Right cardiac atrium (tissue), 5 donors: ENCODE measurements at places on chromosomes 11 and 22. TPM values are rescaled to one million over a fixed set of nuclear protein-coding genes. Genes with fewer than 3 reads are reported as not detected.

C22orf23 gene
- polyA plus RNA-seq: 0.54 TPM

CNTF gene
- polyA plus RNA-seq: 0.59 TPM

CEP126 gene
- 3.1 TPM for polyA plus RNA-seq

PRAME gene
- 0.05 TPM for polyA plus RNA-seq

MED17 gene
- 14.7 TPM for polyA plus RNA-seq

MOGAT2 gene
- 0.11 TPM for polyA plus RNA-seq

SAA1 gene
- polyA plus RNA-seq: 106 TPM

GLB1L2 gene
- polyA plus RNA-seq: 0.61 TPM
